ENCODE measurements at places on chromosomes 7 and 10.

- no peak for DNase-seq
Measured at GRCh38 chr10:82981137-82981723, 1106.2 kb downstream of the NRG3 start.

GRCh38 chr7:134167841-134168240 is 40.7 kb downstream of the LRGUK start:
- no peak for DNase-seq

DNA sequence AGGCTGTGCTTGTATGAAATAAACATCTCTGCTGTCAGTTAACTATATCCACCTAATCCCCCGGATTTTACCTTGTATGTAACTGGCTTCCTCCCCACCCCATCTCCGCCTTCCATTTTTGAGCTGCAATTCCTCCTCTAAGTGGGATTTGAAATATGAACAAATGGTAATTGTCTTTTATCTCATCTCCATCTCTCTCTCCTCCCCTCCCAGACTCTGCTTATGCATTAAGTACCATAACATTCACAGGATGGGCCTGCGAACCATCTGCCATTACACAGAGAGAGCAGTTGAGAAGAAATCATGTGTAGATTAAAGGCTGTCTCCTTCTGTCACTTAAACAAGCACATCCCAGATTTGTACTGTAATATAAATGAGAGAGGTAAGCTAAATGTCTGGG is 1169.9 kb downstream of the TYW1 start:
- no peak for DNase-seq

DNA sequence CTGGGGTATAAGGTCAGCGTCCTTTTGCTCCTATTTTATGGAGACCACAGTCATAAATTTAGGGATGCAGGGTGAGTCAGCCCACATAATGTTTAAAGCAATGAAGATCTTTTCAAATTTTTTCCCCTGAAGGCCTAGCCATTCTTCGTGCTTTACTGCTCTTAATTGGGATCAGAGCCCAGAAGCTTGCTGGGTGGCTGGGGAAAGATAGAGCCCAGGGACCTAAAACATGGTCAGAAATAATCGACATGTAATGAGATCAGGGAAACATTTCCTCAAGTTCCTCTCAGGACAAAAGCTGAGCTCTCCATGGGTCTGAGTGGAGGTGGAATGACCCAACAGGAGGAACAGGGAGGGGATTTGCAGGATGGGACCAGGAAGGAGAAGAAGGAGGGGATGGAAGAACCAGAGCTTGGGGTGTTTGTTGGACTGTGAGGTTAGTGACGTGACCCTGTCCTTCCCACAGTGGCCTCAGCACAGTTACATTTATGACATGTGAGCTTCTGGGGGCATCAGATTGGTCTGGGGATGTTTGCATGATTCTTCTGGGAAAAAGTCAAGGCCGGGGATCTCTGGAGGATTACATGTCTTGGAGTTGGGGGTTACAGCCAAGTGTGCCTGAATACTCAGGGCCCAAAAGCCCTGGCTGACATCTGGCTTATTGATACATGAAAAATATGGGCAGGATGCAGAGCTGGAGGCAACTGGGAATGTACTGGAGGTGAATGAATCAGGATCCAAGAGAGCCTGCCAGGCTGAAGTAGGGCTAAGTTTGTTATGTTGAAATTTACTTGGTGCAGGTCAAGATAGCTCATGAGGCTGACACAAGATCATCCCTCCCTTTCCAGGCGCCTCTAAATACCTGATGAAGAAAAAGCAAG is 477.9 kb downstream of the RPS24 start:
- no peak for DNase-seq
